Cardiac muscle cell (in vitro differentiated cells and primary cell): ENCODE measurements at places on chromosomes 3 and 15. TPM values are rescaled to one million over a fixed set of nuclear protein-coding genes. Genes with fewer than 3 reads are reported as not detected.

DNA sequence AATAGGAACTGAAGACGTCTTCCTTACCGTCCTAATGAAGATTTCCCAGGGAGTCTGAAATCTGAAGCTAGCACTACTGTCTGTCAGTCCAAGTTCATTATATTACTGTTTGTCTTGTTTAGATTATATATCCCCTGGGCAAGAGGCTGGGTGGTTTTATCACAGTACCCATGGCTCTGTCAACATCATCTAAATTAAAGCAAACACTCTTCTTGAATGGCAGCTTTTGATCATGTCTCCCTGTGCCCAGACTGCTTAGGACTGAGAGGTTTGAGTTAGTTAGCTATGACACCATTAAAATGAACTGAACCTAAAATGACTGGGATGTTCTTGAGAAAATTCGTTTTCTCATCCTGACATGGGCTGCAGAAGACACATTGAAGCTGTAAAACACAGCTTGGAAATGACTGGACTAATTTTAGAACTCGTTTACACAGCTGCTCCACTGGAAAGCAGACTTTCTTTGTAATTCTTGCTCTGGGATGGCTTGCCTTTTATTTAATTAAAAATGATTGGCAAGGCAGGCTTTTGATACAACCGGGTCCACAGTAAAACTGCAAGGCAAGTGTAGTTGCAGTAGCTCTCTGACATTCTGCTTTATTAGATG, 243.5 kb downstream of the MFSD1 start:
- no peak for DNase-seq

DNA sequence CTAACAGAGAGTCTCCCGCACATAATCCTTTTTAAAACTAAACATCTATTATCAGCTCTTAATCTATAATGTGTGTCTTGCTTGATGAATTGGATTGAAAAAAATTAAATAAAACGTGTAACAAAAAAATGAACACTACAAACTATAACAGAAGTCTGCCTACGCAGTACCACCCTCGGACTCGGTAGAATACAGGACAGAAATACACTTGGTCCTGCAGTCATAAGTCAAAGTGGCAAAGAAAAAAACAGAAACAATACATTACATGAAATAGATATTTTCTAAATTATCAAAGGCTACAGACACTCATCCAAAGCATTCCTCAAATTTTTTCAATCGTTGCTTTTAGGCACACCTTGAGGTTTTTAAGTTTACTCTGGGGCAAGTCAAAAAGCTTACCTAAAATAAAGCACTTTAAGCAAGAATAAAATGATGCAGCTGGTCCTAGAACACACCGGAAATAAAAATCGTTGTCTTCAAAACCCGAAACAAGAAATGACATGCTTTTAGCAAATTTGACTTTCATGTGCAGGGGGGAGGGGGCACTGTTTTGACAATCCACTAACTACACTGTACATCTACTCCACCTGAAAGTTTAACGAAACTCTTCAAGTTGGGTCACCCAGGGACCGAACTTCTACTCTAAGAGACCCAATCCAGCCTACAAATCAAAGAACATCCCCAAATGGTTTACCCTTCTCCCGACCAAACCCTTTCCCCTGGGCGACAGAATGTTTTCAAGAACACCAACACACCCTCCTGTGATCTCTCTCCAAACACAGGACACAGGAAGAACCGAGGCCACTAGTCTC, 1.3 kb downstream of the ADAM10 start:
- peak; percentile 24 for DNase-seq

DNA sequence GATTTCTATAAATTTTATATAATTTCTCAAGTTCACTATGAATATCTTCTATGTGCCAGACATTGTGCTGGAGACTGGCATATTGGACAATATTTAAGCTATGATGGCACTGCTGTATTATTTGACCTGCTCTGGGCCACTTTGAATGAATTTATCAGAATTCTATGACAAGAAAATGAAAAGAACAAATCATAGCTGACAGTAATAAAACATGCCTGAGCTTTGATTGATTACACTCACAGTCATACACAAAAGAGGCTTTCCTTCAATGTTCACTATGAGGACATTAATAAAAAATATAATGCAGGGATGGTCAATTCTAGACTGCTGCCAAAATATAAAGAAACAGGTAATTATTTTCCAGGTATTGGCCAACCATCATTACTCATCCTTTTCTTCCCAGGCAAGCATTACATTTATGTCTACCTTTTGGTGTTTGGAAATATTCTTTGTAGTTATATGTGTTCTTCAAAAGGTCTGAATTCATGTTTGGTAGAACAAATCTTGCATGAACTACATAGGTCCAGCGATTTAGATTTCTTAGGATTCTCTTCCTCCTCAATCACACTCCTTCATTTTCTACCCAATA, 81.0 kb upstream of the ALCAM start:
- DNase-seq: no peak

DNA sequence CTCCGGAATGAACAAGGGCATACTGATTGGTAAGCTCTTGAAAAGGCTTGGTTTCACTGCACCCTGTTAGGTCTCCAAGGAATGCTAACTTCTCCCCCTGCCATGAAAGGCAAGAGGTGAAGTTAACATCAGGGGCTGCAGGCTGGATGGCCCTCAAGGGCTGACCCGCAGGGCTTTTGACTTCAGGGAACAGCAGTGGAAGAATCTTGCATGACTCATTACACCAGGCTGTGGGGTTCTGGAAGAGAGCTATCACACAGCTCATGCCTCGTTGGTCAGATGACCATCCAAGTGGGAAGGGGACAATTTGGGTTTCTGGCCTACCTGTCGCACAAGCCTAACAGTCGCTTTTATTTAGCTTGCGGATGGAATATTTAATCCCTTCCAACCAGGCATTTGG, 23.6 kb upstream of the ATG7 start:
- no peak for DNase-seq

DNA sequence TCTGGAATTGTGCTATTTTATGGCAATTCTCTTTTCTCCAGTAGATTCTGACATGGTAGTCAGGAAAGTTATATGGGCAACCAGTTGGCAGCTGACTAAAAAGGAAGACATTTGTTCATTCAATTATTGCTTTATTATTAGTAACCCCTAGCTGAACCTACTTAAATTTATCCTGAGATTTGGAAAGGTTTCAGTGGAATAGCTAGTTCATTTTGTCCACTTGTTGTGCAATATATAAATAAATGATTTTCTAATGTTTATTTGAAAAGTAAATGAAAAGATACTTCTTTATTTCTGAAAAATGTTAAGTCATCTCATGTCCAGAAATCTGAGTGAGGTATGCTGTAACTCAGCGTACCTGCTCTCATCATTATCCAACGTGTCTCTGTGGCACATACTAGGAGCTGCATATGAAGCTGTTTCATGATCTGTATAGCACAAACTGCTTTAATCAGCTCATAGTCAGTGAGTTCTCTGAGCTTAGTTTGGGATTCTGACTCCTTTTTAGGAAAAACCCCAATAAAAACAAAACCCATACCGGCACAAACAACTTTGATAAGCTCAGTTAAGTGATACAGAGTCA, 35.9 kb downstream of the RARB start:
- DNase-seq: no peak

- DNase-seq: no peak
Observed at GRCh38 chr15:75468913-75469598, 17.6 kb upstream of the SIN3A start.

DNA sequence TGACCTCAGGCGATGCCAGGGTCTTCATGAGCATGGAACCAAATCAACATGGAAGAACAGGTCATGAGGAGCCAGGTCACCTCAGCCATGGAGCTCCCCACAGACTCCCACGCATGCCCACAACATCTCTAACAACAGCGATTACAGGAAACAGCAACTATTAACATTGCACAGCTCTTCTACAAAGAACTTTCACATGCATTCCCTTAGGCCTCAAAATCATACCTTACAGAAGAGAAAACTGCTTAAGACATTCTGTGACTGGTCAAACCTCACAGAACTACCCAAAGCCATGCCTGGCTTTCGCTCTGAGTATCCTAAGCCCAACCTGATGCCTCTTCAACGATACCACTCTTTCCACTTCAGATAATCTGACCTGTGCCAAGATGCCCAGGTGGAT, 117.8 kb downstream of the OXNAD1 start:
- no peak for DNase-seq

CEMIP gene
- total RNA-seq: 0.12 and 0.18 TPM in 2 replicates
